Foreskin keratinocyte (primary cell): ENCODE measurements at places on chromosomes 11 and 22.

DNA sequence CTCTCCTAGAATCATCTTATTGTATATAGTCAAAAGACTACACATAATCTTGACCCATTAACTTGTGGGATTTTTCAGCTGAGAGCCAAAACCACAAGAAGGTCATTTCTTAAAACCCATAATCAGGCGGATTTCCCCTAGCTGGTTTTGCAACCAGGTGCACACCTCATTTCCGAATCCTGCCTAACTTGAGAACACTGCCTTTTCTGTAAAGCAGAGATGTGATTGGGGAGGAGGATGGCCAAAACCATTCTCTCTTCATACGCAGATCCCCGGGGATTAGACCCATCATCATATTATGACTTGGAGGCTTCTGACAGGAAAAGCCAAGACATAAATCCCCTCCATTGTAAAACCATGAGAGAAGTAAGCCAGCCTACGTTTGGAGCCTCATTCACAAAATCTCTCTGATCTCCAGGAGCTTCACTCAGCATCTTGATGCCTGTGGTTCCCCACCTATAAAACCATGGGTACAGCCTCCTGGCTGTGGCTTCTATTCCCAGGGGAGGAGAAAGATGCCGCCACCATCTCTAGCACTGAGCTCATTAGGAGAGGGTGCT, 191.3 kb downstream of the KIF18A start:
- DNase-seq: peak; percentile 42

- peak; percentile 71 for DNase-seq
Measured at GRCh38 chr11:65329944-65330403, 3.7 kb upstream of the DPF2 start.

DNA sequence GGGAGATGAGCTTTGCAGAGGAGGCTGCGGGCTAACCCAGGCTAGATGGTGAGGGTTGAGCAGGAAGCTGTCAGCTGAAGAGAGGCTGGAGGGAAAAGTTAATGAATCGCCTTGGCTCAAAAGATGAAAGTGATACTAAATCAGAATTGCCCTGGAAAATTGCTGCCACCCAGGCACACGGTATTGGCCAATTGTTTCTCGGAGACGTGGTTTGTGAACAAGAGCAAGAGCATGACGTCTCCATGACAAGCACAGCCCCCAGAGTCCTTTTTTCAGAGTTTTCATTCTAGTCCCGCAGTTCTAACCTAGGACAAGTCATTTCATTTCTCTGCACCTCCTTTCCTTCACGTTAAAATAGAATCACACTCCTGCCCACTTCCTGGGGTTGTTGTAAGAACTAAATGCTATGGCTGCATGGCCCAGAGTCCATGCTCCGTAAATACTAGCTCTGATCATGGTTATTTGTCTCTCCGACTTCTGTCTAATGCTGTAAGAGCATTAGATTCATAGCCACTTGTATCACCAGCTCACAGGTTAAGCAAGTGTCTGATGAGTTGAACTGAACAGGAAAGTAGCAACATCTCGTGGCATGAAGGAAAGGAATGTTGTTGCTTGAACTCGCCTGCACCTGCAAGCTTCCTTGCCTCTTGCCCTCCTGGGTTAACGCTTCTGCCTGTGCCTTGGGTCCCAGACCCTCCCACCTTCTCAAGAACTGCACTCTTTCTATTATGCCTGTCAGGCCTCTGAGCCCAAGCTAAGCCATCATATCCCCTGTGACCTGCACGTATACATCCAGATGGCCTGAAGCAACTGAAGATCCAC, 33.8 kb upstream of the NUP50 start:
- peak; percentile 75 for DNase-seq

DNA sequence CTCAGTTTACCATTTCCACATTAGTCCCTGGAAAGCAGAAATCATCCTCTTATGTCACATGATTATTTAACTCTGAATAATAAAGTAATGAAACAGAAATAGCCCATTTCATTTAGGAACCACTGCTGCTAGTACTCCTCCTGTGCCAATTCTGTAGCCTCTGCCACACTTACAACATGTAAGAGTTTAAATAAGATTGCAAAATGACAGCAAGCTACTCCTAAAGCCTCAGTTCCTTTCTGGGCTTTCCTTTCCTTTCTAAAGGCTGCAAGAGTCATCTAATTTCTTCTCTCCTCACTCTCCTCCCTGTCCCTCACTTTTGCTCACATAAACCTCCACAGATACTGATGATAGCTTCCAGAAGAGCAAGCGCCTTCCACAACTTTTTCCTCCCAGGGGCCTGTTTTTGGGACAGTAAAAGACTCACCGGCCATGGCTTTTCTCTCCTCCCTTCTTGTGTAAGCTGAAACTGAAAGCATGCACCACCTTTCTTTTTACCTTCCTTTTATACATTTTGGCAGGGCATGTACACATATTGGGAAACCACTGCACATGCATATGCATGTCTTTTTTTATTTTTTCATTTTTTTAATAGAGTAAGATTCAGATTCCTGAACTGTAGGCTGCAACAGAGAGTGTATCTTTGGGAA, 38.5 kb downstream of the CARD18 start:
- DNase-seq: peak; percentile 32

GRCh38 chr22:44983878-44984482, 25.8 kb downstream of the PHF21B start:
- DNase-seq: no peak

DNA sequence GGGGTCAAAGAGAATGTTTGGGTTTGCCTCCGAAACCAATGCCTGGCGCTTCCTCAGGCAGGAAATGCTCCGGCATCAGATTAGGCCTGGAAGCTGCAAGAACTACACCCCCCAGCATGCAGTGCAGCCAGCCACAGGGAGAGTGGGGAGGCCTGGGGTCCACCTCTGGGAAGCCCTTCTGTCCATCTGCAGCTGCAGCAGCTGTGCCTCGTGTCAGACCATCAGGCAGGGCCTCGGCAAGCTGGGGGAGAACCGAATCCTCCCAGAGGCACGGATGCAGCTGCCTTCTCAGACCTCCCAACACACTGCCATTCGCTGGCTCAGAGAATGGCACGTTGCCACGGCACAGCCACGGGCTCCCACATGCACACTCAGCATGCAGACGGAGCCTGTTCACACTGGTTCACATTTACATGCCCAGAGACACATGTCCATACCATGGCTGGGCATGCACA, 57.4 kb downstream of the NECTIN1 start:
- no peak for DNase-seq

DNA sequence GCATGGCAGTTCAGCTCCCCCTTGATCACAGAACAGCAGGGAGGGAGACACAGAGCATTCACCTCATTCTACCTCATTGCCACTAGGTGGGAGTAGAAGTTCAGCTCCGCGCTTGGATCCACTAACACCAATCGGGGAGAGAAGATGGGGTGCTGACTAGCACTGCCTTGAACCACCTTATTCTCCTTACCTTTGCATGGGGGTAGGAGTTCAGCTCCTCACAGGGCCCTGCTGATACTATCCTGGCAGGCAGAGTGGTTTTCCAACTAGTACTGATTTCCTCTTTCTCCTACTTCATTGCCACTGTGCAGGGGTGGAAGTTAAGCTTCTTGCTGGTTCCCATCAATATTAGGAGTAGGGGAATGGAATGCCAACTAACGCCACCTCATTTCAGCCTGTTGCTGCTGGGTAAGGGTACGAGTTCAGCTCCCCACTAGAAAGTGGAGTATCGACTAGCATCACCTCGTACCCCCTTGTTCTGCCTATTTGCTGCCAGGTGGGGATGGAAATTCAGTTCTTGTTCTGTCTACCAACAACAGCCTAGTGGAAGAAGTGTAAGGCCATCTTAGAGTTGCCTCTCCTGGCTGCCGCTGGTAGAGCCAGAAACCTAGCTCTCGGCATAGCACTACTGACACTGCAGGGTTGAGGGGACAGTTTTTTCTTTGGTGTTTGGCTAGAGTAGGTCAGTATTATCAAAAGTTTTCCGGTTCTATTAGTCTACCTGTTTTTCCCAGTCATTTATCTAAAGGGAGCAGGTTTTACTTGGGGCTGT, 550.9 kb upstream of the CCDC90B start:
- DNase-seq: no peak

DNA sequence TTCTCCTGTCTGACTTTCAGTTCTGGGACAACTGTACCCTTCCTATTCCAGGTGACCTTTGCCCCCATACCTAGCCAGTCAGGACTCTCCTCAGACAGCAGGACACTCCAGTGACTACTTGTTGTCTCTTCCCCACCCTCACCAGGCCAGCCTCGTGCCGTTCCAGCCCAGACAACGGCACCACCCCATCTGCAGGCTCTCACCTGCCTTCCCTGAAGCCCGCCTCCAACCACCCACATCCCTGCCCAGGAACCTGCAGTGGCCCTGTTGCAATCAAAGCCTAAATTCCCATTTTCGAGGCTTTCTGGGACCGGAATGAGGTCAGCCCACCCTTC, 3.7 kb downstream of the IL2RB start:
- DNase-seq: no peak

- no peak for DNase-seq
Measured at GRCh38 chr22:37484480-37485394, 1.4 kb downstream of the MFNG start.

DNA sequence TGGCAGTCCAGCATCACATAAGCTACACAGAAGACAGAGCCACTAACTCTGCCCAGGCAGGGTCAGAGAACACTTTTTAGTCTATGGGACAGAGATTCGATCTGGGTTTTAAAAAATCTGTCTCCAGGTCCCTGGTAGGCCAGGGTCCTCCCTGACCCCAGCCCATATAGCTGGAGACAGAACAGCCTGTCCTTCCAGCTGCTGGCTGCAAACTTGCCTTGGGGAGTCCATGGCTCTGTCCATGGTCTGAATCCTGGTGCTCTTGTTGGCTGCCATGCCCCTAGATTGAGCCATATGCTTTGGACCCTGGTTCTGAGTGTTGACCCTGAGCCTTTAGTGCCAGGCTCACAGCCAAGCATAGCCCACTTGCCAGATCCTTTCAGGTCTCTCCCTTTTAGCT, 13.3 kb upstream of the LIPT2 start:
- DNase-seq: peak; percentile 18

DNA sequence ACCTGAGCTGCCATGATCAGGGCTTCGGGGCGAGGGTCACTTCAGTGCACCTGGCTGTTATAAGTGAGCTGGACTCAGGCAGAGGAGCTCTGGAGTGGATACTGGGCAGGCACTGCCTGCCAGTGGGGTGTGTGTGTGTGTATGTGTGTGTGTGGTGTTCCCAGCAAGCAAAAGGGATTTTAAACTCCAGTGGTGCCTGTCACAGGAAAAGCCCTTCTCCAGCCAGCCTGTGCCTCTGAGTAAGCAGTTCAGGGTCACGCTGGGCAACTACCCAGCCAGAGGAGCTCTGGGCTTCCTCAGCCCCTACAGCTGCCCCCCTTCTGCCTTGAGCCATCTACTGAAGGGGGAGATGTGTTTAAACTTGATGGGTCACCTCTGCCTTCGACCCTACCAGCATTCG, 109.0 kb downstream of the OSBP2 start:
- no peak for DNase-seq

GRCh38 chr22:19610518-19611253, 86.5 kb upstream of the CLDN5 start:
- DNase-seq: no peak

DNA sequence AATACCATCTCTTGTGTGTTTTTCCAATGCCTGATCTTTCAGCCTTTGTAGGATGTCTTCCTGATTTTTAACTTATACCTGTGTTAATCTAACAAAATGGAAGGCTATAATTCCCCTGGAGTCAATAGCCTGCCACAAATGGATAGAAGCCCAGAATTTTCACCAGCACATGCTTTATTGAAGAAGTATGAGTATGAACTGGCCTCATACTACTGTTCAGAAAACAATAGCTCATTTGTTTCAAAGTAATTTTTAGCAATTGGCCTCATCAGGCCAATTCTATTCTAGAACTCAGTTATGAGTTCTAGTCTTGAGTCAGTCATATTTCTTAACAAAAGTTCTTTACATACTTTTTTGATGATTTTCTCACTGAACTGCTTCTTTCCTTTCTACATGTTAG, 40.6 kb upstream of the SLC37A2 start:
- DNase-seq: peak; percentile 46

GRCh38 chr11:75298191-75298975, 53.1 kb downstream of the ARRB1 start:
- no peak for DNase-seq

DNA sequence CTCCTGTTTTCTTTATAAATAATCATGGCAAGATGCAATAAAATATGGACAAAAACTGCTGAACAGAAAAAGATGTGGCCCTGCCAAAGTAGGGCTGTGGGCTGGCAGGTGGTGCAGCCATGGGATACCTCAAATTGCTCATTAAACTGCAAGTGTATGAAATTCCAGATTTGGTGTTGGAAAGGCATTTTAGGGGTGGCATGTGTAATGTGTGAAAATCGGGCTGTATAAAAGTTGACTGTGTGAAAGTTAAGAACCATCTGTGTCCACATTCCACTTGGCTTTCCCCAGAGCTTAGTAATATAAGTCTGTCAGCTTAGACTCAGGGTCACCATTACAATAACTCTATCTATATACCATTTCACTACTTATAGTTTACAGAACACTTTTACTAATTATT, 34.8 kb upstream of the FZD4 start:
- DNase-seq: no peak

- DNase-seq: no peak
Measured at GRCh38 chr22:38972558-38972957, 9.6 kb upstream of the APOBEC3B start.

GRCh38 chr22:44212936-44213335, 32.2 kb downstream of the PARVG start:
- DNase-seq: no peak

DNA sequence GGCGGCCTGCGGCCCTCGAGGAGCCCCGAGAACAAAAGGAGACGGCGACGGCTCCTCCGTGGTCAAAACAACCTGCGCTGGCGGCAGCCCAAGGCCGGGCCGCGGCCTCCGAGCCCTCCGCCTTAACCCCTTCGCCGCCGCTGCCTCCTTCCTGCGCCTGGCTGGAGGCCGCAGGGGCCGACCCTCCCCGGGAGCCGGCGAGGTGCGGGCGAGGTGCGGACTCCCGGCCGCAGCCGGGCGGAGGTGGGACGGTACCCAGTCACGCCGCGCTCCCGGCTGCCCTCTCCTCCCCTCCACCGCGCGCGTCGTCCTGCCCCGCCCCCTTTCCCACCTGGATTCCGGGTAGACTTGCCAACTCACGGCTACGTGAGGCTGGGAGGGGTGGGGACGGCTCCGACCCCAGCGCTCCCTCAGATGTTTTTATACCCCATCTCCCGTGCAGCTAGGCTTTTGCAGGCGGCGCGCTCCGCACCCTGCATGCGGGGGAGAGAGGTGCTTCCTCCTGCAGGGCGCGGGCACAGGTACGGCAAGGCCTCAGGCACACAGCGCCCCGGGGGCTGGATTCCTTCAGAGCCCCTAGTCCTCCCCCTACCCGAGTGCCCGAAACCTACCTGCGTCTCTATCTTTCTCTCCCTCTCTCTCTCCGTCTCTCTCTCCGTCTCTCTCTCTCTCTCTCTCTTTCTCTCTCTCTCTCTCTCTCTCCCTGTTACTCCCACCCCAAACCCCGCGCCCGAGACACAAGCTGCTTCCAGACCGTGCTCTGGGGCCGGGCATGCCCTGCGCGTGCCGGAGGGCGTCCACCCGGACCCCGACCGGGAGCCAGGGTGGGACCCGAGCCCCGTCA, 2.0 kb downstream of the PDGFB start:
- peak; percentile 74 for DNase-seq

- no peak for DNase-seq
Measured at GRCh38 chr11:114350022-114350421, 50.3 kb downstream of the C11orf71 start.

- peak; percentile 58 for DNase-seq
Measured at GRCh38 chr11:113690619-113691569, 15.2 kb downstream of the TMPRSS5 start.

GRCh38 chr11:96014217-96014616, 90.3 kb upstream of the MTMR2 start:
- peak; percentile 27 for DNase-seq
